CD4-positive, alpha-beta T cell treated with Interleukin-6 at 100 ng/mL for 8 hours (primary cell): ENCODE measurements at places on chromosomes 5 and 9.

GRCh38 chr5:177041936-177042335, 19.4 kb downstream of the ZNF346 start:
- no peak for DNase-seq

DNA sequence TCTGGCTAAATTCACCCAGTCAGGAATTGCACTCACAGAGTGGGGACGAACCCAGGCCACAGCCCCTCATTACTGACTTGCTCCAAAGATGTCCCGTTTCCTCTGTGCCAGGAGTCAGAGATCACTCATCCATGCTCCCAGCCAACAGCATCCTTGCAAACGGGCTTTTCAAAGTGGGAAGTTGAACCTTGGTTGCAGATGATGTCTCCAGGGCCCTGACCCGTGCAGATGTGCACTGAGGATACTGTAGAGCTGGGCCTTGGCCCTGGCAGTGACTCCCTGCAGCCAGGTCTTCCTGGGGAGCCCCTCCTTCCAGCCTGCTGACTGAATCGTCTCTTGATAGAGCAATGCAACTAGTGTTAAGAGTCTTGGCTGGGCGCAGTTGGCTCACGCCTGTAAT, 22.3 kb downstream of the TCF7 start:
- DNase-seq = no peak

DNA sequence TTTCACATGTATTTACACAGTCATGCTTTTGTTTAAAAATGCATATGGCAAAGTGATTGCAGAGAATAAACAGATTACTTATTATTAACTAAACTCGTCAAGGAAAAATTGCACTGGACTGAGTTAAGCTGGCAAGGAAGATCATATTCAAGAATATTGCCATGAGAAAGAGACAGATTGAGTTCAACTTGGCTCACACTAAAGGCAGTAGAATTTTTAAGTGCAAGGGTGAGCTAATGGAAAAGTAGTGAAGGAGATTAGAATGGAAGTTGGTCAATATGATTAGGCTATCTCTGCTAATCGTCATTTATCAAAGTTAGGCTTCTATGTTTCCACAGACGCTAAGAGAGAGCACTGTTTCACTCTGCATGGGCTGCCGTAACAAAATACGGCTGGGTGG, 557.6 kb downstream of the PRR16 start:
- DNase-seq = no peak

DNA sequence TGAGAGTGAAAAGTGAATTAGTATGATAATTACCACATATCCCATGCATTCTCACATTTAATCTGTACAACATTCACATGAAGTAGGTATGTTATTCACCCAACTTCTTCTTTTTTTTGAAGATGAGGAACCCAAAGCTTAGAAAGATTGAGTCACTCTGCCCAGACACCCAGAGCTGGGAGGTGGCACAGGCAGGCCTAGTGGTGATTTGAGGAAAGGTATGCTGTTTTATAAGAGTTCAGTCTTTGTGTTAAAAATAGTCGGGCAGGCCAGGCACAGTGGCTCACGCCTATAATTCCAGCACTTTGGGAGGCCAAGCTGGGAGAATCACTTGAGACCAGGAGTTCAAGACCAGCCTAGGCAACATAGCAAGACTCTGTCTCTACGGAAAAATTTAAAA, 285.3 kb downstream of the NR3C1 start:
- DNase-seq = no peak

- no peak for DNase-seq
Observed at GRCh38 chr5:138626333-138626944, 51.2 kb upstream of the HSPA9 start.

DNA sequence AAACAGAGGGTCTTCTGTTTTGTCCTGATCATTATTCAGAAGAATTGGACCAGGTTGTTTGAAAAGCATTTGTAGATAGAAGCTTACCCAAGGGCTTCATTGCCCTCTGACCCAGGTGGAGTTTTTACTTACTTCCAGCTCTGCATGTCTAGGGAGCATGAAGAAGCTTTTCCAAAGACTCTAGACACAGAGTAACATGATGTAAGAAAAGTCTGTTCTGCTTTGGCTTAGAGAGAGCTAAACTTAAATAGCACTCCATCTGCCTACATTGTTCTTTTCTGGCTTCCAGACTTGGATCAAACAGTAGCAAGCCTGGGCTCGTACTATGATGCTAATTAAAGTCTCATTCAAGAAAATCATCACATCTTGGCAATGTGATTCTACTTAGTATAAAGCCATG, 112.1 kb downstream of the SNCAIP start:
- DNase-seq = no peak

GRCh38 chr9:9229269-9229668, 1383.5 kb downstream of the PTPRD start:
- DNase-seq = no peak

DNA sequence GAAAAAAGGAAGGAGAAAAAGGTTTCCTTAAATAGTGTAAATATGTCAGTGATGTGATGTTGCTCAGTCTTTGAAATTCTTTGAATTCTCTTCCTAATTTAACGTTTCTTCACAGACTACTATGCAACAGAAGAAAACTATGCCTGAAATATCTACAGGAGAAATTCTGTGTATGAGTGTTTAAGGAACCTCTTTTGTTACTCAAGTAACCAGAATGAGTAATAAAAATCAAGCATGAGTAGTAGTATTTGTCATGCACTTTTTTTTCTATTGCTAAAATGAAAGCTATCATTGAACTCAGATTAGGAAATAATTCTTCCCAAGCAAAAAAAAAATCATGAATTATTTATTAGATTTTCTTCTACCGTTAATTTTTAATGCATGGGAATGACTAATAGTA, 20.3 kb upstream of the THG1L start:
- no peak for DNase-seq

DNA sequence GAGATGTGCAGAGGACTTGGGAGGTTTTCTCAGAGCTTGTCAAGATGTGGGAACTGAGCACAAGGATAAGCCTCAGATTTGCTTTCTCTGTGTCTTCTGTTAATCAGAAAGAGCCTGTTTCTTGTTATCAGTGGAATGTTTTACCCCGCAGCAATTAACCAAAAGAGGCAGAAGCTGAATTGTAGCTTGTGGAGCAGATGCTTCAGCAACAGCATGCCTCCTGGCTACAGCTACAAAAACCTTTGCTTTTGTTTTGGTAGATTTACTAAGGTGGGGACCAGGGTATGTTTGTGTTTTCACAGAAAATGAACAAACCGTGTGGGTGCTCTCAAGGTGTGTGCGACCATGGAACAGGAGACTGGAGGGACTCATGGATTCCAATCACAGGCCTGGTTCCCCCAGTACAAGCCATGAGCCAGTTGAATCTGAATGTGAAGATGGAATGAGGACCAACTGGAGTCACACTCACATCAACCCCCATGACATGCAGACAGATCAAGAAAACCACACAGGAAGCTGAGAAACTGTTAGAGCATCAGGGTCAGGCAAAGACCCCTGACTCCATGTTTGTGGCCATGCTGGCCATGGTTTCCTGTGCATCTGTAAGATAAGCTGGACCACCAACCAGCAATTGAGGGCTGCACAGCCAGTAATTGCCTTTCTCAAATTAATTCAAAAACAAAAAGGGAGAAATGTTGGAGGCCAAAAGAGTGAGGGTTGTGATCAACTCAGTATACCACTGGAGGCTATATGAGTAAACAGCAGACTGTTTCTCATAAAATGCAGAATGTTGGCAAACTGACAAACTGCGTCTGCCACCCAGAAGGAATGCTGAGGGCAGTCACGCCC, 6.9 kb downstream of the UGT3A2 start:
- no peak for DNase-seq

DNA sequence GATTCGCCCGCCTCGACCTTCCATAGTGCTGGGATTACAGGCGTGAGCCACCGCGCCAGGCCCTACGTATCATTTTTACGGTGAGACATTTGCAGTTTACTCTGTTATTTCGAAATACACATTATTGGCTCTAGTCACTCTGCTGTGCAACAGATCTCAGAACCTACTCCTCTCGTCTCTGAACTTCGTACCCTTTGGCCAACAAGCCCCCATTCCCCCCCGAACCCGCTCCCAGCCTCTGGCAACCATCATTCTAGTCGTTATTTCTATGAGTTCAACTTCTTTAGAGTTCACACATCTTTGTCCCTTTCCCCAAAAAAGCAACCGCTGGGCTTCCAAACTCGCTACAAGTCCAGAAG, 735 bp downstream of the PTGR1 start:
- DNase-seq = no peak

- no peak for DNase-seq
Observed at GRCh38 chr5:58738336-58738735, 155.5 kb downstream of the RAB3C start.

DNA sequence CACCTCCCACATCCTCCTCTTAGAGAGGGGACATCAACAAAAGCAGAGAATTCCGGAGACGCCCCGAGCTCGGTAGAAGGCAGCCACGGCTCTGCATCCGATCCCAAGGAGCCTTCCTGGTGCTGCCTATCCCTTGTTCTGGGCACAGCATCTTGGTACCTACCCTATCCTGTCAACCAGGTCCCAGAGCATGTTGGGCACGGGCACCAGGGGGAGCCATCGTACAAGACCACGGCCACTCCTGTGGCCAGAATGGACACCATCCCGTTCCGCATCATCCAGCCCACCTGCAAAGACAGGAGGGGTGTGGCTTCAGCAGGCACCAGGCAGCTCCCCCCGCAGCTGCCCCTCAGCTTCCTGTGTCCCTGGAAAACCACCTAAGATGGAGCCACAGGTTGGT, 62.7 kb upstream of the ZNF354A start:
- no peak for DNase-seq

DNA sequence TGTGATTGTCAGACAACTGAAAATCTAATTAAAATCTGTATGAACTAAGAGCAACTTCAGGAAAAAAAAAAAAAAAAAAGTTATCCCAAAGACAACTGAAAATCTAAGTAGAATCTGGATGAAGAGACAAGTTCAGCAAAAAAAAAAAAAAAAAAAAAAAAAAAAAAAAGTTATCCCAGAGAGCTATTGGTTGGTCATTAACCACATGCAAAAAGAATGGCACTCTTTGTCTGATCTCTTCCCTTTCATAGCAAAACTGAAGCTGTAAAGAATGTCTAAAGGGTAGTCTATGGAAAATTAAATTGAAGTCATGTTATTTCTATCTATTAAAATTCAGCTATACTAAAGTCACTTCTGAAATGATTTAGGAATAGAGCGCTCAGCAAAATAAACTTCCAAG, 32.9 kb downstream of the STRBP start:
- no peak for DNase-seq
